ENCODE measurements at places on chromosomes 11 and 22. TPM values are rescaled to one million over a fixed set of nuclear protein-coding genes. Genes with fewer than 3 reads are reported as not detected.

GRCh38 chr11:95283146-95283545, 52.1 kb upstream of the SESN3 start:
- no peaks in the 10 kb centered on the region for H3K36me3 ChIP-seq
- peaks cover 23% of the 10 kb centered on the region for H3K4me1 ChIP-seq
- no peak overlapping the region for H3K27ac ChIP-seq
- no peak overlapping the region for H3K4me3 ChIP-seq

GRCh38 chr22:47750086-47750485, 987.6 kb downstream of the TBC1D22A start:
- no peaks in the 10 kb centered on the region for H3K36me3 ChIP-seq
- H3K4me3 ChIP-seq = no peak overlapping the region
- H3K27ac ChIP-seq = no peak overlapping the region
- peaks cover 5% of the 10 kb centered on the region for H3K27me3 ChIP-seq
- DNase-seq = no peak
- H3K4me1 ChIP-seq = no peaks in the 10 kb centered on the region

The KDM4E gene
- not detected for total RNA-seq

DNA sequence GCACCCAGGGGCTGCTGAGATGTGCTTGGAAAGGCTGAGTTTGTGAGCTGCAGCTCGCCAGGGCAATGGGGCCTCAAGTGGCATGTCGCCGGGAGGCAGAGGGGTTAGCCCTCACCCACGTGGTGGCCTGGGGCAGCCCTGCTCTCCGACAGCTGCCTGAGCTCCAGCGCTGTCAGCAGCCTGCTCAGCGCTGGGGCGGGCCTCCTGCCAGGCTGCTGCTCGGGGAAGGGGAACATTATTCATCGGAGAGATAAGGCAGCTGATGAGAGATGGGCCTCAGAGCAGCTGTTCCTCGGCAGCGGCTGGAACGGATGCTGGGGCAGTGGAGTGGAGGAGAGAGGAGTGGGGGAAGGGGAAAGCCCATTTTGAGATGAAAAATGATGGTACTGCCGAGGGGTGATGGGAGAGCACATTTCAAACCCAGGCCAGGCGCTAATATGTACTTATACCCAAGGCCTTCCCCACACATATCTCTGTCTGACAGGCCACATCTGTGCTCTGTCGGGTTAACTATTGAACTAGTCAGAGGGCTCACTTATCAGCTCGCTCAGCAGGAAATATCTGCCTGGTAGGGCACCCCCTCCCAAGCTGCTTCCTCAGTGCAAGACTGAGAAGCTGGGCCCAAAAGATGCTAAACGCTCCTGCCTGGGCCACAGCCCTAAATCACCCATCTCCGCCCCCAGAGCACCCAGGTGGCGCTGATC, 79.5 kb downstream of the TIMP3 start:
- H3K4me3 ChIP-seq = peak overlapping the region; percentile 4
- peak; percentile 36 for DNase-seq
- no peaks in the 10 kb centered on the region for H3K27me3 ChIP-seq
- peak overlapping the region; percentile 60 for H3K27ac ChIP-seq
- no peaks in the 10 kb centered on the region for H3K36me3 ChIP-seq
- H3K4me1 ChIP-seq = peaks cover 14% of the 10 kb centered on the region

- H3K4me1 ChIP-seq = peaks cover 9% of the 10 kb centered on the region
- H3K4me3 ChIP-seq = no peak overlapping the region
- no peaks in the 10 kb centered on the region for H3K36me3 ChIP-seq
- H3K27ac ChIP-seq = no peak overlapping the region
Measured at GRCh38 chr22:38218661-38219622, 17.1 kb downstream of the MAFF start.

DNA sequence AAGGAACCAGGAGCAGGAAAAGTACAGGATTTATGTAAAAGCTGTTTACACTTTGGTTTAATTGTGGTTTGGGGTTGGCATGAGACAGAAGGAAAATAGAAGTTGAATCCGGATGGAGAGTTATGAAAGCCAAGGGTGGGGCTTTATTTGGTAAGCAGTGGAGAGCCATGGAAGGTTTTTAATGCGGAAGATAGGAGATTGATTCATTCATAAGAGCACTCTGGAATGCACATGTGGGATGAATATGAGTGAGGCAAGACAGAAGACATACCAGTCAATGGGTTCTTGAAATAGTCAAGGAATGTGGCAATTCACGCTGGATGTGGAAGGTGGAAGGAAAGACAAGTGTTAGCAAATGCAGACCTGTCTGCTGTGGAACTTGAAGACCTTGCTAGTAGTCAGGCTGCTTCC, 9.3 kb upstream of the GLB1L3 start:
- H3K4me1 ChIP-seq = no peaks in the 10 kb centered on the region
- no peak overlapping the region for H3K4me3 ChIP-seq
- H3K27ac ChIP-seq = no peak overlapping the region
- peaks cover 20% of the 10 kb centered on the region for H3K36me3 ChIP-seq

- H3K27ac ChIP-seq = no peak overlapping the region
- no peak for DNase-seq
- no peak overlapping the region for H3K4me3 ChIP-seq
- no peaks in the 10 kb centered on the region for H3K27me3 ChIP-seq
Measured at GRCh38 chr11:74138572-74138971, 32.2 kb downstream of the C2CD3 start.

The FGF4 gene
- not detected for total RNA-seq

- no peaks in the 10 kb centered on the region for H3K36me3 ChIP-seq
- H3K27me3 ChIP-seq = no peaks in the 10 kb centered on the region
- no peak overlapping the region for H3K4me3 ChIP-seq
- H3K27ac ChIP-seq = no peak overlapping the region
- no peak for DNase-seq
- no peaks in the 10 kb centered on the region for H3K4me1 ChIP-seq
Measured at GRCh38 chr11:19664886-19665548, 47.6 kb upstream of the NAV2 start.

GRCh38 chr11:132438418-132438817, 1068.0 kb downstream of the NTM start:
- H3K4me1 ChIP-seq = no peaks in the 10 kb centered on the region
- H3K36me3 ChIP-seq = no peaks in the 10 kb centered on the region
- no peak overlapping the region for H3K4me3 ChIP-seq
- no peak overlapping the region for H3K27ac ChIP-seq
- no peak for DNase-seq
- no peaks in the 10 kb centered on the region for H3K27me3 ChIP-seq

The TMEM45B gene
- total RNA-seq = not detected

- no peaks in the 10 kb centered on the region for H3K36me3 ChIP-seq
- no peak for DNase-seq
- H3K27ac ChIP-seq = no peak overlapping the region
- no peaks in the 10 kb centered on the region for H3K27me3 ChIP-seq
Measured at GRCh38 chr22:48975316-48975741, 852.3 kb downstream of the BRD1 start.

The TNKS1BP1 gene
- total RNA-seq = 8.1 TPM

- no peaks in the 10 kb centered on the region for H3K27me3 ChIP-seq
- no peaks in the 10 kb centered on the region for H3K36me3 ChIP-seq
- no peak for DNase-seq
- H3K4me1 ChIP-seq = no peaks in the 10 kb centered on the region
- no peak overlapping the region for H3K27ac ChIP-seq
- H3K4me3 ChIP-seq = no peak overlapping the region
Measured at GRCh38 chr11:104665641-104666040, 232.6 kb downstream of the CASP12 start.
